ENCODE measurements at places on chromosomes 2 and 18.
A peak's percentile ranks its signal among the peaks of the same experiment; 100 is the strongest.

DNA sequence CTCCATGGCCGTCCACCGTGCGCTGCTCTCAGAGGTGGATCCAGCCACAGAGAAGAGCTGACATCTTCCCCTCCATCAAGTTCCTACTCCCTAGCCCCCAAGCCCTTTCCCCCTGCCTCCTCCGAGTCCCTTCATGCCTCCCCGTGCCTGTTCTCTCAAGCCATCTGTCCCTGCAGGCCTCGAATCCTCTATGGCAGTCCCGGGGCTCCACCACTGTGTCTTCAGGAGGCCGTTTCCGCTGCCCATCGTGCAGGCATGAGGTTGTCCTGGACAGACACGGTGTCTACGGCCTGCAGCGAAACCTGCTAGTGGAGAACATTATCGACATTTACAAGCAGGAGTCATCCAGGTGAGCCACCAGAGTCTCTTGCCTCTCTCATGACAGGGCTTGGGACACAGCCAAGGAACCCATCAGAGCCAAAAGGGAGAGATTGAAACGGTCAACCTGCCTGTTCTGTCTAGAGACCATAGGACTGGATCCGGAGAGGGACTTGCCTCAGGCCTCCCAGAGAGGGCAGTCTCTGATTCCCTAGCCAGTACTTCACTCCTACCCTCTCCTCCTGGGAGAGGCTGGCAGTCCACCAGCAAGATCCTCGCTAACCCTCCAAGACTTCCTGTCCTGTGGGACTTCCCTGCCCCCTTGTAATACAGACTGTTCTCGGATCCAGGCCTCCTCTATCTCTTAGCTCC, 9.7 kb downstream of the UCN start:
- DNase-seq = no peak

DNA sequence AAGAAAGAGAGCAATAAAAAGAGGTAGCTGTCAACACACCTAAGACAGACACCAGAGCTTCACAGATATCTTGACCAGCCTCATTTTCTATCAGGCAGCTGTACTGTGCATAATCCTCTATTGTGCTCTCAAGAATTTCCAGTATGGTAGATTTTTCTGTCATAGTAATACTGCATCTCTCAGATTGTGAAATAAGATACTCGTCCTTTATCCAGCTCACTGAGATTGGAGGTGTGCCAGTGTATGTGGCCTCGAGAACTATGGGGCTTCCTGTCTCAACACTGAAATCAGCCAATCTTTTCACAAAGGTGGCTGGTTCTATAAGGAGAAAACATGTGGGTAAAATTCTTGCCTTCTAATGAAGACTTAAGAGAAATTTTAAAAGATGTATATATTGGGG, 88.9 kb downstream of the TTN start:
- DNase-seq = no peak

GRCh38 chr2:98514879-98515249, 70.2 kb downstream of the INPP4A start:
- DNase-seq = no peak

DNA sequence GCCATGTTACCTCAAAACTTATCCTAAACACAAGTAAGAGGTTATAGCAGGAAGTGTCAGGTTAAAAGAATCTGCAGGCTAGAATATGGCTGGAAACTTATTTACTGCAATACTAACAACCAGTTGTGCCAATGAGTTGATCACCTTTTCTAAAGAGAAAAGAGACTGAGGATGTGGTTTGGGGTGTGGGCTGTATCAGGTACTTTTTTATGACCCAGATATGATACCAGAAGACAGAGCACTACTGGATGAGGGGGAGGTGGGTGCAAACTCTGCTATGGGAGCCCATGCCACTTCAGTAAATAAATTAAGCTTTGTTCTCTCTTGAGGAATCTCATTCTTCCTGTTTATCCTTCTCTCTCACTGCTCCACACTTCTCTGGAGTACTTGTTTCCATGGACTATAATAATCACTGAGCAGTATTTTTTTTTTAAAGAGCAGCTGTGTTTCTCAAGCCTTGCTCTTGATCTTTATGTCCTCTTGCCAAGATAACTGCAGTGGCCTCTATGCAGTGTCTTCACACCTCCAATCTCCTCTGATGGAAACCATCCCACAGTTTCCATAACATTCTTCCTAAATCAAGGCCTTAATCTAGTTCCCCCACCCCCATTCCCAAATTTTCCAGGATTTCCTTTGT, 51.2 kb upstream of the NOSTRIN start:
- peak; percentile 56 for DNase-seq

DNA sequence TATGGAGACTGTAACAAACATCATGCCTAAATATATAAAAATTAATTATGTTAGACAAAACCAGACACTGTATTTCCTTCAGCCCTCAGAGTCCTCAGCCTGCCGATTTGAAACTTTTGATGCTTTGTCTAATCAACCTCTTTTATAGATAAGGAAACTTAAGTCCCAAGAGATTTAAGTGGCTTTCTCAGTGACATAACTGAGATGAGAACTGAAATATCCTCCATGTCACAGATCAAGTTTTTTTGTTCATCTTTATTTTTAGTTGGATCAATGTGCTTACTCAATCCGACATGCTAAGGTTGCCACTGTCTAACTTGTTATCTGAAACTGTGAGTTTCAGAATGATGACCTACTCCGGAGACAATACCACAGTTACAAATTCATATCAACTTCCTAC, 72.3 kb downstream of the BARD1 start:
- no peak for DNase-seq

DNA sequence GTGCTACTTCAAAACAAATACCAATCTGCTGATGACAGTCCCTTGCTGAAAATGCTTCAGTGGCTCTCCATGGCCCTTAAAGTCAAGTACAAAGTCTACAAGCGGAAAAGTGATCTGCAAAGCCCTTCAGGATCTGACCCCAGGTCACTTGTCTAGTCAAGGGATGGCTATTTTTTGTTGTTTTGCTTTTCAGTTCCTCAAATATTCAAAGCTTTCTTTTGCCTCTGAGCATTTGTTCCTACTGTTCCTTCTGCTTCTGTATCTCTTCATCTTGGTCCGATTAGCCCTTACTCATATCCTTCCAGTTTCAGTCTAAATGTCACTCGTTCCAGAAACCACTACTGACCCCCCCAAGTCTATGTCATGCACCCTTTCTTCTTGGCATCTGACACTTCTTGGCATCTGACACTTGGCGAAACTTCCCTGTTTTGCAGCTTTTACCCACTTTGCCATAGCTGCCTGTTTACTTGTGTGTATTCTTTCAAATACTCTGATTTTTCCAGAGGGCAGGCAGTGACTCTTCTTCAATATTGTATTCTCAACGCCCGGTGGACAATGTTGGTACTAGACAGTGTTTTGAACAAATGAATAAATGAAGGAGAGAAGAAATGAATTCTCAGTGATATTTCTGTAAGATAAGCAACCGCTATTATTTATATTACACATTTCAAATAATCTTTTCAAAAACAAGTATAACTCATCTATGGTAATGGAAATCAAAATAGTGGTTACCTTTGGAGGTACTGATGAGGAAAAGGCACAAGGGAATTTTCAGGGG, 175.9 kb upstream of the FN1 start:
- no peak for DNase-seq

GRCh38 chr2:238596571-238597551, 170.1 kb downstream of the ASB1 start:
- no peak for DNase-seq

DNA sequence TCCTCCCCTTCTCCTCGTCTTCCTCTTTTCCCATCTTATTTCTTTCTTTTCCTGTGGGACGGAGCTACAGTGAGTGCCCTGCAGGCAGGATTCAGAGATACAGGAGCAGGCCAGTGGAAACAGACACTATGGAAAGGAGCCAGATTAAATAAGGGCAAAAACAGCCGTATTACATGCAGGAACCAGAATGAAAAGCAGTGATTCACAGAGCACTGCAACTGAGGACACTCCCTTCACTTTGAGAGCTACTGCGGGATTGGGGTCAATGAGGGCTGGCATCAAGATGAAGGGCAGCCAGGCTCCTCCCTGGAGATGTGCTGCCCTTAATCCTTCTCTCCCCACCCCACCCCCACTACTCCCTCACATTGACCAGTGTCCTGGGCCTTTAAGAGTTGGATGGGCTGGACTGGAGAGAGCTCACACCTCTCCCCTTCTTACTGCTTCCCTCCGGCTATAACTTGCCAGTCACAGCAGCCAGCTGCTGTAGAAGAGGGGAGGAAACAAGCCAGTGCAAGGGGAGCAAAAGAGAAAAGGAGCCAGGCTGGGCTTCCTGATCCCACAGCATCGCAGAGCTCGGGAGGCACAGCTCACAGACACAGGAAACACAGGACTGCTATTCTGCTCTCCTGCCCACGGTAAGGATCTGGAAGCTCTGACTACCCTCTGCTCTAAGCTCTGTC, at the start of gene PLCD4:
Gene PLCD4, plus strand, starts transcription at position 464 of the 680 bp plus-strand sequence. CDS start 7,841 bp downstream, outside the sequence.
- DNase-seq = no peak

DNA sequence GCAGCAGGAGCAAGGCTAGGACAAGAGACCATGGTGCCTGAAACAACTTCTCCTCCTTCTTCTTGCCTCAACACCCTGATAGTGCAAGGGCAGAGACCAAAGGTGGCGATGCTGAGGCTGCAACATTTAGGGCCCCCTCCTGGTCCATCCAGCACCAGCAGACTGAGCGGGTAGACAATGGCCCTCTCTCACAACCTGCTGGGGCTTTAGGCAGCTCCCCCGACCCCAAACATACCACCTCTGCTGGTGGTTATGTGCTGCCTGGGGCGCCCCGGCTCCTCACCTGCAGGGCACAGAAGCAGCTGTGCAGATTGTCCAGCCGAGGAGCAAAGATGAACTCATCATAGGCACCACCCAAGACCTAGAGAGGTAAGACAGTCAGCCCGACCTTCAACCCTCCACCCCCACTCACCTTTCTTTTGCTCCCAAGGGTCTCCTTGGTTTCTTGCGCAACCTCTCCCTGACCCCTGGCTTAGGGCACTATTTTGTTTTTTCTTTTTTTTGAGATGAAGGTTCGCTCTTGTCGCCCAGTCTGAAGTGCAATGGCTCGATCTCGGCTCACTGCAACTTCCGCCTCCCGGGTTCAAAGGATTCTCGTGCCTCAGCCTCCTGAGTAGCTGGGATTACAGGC, 3.5 kb downstream of the DNPEP start:
- DNase-seq = no peak

DNA sequence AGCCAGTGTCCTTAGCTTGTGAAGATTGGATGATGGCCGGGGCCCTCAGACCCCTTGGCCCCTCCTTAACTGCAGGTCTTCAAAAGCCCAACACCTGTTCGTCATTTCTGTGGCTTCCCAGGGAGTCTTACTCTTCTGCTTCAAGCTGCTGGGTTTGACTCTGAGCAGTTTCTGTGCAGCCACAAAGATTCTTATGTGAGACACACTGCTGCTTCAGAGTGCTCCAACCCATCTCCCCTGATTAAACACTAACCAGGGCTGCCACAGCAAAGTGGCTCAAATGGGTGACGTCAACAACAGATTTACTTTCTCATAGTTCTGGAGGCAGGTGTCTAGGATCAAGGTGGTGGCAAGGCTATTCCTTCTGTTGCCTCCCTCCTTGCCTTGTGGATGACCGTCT, 40.8 kb downstream of the TSN start:
- no peak for DNase-seq

DNA sequence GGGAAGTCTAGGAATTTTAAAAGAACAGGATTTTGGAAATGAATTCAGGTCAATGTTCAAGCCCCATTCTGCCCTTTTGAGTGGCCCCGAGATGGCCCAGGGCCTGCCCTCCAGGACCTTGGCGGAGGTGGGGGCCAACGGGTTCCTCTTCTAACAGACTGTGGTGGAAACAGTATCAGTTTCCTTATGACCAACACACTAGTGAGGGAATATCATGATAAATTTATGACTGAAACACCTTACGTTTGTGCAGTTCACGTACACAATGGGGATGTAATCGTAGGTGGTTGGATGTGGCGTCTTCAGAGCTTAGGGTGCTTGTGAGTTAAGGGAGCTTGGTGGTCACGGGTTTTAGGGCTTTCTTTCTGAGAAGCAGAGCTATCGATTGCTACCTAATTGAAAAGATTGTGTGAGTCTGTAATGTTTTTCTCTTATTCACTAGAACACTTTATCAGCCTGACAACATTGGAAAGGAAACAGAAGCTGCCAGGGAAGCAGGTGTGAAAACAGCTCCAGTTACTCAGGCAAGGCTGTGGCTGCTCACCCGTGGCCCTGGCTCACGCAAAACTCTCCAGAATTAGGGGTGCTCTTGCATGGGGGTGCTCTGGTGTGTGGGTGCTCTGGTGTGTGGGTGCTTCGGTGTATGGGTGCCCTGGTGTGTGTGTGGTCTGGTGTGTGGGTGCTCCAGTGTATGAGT, 165.3 kb downstream of the SNTG2 start:
- DNase-seq = no peak

DNA sequence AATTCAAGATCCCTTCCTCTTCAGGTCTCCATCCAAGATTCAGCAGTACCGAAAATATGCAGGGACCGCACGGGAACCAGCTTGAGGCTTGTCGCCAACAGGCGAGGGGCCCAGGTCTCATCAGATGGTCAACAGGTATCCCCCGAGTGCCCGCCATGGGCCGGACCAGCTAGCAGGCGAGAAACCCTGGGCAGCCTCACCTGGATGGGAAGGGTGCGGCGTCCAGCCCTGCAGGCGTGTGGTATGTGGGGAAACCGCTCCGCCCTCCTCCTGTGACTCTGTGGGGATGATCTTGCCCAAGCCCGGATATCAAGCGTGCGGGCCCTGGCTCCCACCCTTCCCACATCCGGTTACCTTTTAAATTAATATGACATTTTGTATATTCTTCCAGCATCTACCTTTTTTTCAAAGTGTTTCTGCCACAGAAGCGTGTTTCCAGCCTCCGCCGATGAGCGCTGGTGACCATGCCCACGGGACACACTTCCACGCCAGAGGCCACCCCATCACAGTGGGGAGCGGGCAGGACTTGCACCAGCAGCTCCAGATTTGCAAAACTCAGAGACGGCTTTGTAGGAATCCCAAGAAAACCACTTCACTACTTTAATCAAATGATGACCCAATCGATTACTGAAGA, 33.2 kb downstream of the ZNF516 start:
- no peak for DNase-seq

- DNase-seq = no peak
Observed at GRCh38 chr18:47978603-47979002, 48.1 kb upstream of the SMAD2 start.

- DNase-seq = no peak
Observed at GRCh38 chr2:173865971-173866873, 99.0 kb downstream of the SP3 start.

GRCh38 chr2:196149948-196150347, 21.4 kb downstream of the STK17B start:
- no peak for DNase-seq

DNA sequence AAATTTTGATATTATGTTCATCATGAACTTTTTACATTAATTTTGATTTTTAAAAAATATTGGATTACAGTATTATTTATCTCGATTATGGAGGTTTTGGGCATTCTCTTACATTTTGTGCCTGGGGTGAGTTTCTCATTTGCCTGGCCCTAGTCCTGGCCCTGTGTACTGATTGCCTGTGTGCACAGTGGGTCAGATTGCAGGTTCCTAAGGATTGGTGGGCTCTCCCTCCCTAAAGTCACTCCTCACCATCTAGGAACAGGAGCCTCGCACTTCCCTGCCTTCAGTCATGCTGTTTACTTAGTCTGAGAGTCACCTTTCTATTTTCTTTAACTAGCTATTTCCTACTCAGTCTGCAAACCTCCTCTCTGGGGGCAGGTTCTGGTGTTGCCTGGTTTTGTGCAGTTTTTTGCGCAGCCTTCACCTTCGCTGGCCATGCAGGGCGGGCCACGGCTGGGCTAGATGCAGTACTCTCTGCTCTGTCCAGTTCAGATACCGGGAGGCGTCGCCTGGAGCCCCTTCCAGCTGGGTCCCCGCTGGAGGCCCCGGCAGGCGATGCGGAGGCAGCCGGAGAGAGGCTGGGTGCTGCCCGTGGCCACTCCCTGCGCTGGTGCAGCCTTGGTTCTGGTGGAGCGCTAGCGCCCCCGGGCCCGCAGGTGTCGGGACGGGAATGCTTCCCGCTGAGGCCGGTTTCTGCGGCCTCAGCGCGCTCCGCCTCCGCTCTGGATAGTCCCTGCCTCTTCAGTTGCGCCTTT, 23.3 kb upstream of the MC5R start:
- DNase-seq = peak; percentile 80

All from activated CD4-positive, alpha-beta T cell treated with anti-CD3 and anti-CD28 coated beads for 36 hours (primary cell).